ENCODE measurements at places on chromosomes 6 and 20.
A peak's percentile ranks its signal among the peaks of the same experiment; 100 is the strongest.

- no peak for DNase-seq
Observed at GRCh38 chr20:3106185-3106584, 21.7 kb upstream of the AVP start.

- no peak for DNase-seq
Observed at GRCh38 chr6:45199554-45199953, 128.6 kb upstream of the RUNX2 start.

DNA sequence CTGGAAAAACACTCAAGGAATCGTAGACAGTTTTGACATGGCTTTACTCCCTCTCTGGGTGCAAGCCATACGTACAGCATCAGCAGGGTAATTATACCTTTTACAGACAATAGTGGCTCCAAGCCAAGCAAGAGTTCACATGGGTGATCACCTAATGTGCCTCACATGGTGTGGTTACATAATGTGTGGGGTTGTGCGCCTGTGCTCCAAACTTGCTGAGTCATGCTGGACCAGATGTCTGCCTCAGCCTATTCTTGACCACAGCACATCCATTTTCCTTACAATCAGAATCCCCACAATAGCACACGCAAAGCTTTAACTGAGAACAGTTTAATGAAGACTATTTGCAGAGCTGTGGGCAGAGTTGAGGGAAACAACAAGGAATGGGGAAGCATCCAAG is 74.5 kb downstream of the ALDH8A1 start:
- no peak for DNase-seq

- no peak for DNase-seq
Observed at GRCh38 chr6:84422380-84422968, 195.0 kb upstream of the CEP162 start.

DNA sequence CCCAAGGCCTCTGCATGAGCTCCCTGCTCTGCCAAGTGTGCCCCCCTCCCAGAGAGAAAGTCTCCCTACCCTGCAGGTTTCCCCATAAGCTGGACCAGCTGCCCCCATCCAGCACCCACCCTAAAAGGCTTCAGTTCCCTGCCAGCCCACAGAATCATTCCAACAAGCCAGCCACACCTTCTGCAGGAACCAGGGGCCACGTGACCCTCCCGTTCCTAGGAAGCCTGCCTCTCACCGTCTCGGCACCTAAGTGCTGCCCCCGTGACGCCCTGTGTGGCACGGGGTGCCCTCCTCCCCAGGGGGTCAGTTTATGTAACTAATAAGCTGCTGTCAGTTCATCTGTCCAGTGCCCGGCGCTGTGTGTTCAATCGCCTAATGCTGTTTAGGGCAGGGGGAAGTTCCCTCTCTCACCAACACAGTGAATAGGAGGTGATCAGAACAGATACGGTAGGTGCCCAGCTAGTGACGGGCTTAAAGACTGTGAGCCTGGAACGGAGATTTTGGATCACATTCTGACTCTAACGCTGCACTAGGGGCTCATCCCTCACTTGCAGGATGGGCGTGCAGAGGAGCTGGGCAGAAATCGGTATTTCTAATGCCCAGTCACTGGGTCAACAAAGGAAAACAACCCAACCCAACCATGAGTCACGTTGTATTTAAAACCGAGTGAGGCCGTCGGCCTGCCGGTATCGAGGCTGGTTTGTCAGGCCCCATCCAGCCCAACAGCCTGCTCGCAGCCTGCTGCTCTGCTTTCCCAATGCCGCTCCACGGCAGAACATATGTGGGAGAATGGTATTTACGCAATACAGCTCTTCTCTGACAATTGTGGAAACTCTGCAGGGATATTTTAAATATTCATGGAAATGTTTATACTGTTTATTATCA is 56.0 kb downstream of the RAMACL start:
- no peak for DNase-seq

- DNase-seq: no peak
Observed at GRCh38 chr6:40909811-40910210, 129.2 kb downstream of the UNC5CL start.

- DNase-seq: peak; percentile 33
Observed at GRCh38 chr20:41003143-41003935, 25.3 kb upstream of the TOP1 start.

DNA sequence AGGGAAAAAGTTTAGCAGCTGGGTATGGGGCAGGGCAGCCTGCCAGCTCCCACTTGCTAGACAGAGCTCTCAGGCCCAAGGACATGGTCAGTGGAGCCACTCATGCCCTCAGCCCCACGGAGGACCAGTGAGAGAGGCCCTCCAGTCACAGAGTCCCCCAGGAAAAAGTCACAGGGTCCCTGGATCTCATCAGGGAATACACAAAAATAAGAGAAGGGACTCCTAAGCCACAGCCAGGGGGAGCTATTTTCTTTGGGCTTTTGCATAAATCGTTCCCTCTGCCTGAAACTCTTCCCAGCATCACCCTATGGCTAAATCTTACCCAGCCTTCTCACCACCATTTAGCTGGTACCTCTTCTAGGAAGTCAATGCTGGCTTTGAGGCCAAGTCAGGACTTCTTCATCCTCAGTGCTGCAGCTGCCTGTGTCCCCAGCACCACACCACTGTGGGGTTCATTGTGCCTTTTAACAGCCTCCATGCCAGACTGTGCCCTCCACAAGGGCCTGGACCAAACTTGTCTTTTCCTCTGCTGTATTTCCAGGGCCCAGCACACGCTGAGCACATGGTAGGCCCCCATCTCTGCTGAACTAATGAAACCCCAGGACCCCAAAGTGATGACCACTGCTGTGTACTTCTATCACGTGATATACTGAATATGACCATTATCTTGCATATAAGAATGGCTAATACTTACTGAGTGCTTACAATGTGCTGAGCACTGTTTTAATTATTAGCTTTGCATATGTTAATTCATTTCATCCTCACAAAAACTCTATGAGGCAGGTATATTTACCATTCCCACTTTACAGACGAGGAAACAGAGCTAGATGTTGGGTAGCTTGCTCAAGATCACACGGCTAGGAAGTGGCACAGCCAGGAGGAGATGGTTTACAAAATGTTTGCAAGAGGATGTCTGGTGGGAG is 2.0 kb downstream of the ZNF335 start:
- peak; percentile 35 for DNase-seq

- no peak for DNase-seq
Observed at GRCh38 chr6:137084865-137085617, 40.3 kb upstream of the IL20RA start.

DNA sequence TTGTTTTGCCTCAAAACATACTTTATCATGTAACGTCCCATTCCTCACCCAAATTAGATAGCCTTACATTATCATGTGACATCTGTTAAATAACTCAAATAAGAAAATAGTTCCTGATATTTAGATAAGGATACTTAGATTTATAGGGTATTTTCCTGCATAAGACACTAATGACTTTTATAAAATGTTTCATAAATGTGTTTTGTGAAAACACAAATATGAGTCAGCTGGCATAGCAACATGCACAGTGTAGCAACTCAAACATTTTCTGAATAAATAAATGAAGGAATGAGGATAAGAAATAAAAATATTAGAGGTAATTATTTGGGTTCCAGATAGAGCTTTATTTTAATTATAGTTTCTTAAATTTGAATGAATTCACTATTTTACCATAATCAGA is 460.4 kb upstream of the PLCB4 start:
- no peak for DNase-seq

DNA sequence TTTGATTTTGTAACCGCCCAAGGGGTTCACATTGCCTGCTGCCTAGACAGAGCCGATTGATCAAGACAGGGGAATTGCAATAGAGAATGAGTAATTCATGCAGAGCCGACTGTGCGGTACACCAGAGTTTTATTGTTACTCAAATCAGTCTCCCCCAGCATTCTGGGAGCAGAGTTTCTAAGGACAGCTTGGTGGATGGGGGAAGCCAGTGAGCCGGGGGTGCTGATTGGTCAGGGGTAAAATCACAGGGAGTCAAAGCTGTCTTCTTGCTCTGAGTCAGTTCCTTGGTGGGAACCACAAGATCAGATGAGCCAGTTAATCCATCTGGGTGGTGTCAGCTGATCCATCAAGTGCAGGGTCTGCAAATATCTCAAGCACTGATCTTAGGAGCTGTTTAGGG is 60.0 kb upstream of the EZR start:
- DNase-seq: no peak

All from NCI-H446 treated with DMSO at 0.1 percent for 48 hours (cell line).